ENCODE measurements at places on chromosomes 1 and 21.
A peak's percentile ranks its signal among the peaks of the same experiment; 100 is the strongest.

GRCh38 chr1:119353836-119354235 is 14.7 kb upstream of the HAO2 start:
- no peak for DNase-seq

GRCh38 chr1:206963119-206963712 is 7.0 kb downstream of the FCAMR start:
- no peak for DNase-seq

GRCh38 chr1:230864441-230864840 is 3.9 kb downstream of the C1orf198 start:
- DNase-seq: no peak

DNA sequence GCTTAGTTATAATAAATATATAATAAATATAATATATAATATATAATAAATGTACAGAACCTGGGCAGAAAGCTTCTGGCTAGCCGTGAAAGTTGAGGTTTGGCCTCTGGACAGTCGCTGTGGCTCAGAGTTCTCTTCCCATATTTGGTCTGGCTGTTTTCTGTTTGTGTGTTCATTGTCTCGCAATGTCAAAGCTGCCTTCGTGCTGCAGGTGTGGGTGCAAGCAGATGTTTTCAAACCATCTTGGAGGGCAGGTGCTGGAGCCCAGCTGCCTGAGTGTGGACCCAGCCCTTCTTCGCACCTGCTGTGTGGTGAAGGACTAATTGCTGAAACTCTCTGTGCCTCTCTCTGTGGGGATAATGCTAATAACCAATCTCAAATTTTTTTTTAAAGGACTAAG is 3.6 kb upstream of the CSTB start:
- no peak for DNase-seq

DNA sequence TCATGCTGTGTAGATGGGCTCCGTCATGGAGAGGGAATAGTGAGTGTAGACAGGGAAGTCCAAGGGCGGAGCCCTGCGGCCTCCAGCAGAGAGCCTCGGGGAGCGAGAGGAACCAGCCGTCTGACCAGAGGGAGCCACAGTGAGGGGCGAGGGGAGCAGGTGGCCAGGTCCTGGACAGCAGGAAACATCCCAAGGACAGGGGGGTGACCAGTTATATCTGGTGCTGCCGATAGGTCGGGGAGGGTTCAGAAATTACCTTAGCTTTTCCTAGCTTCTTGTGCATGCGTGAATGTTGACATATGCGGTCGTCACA is 46.5 kb downstream of the TRAPPC10 start:
- DNase-seq: no peak

DNA sequence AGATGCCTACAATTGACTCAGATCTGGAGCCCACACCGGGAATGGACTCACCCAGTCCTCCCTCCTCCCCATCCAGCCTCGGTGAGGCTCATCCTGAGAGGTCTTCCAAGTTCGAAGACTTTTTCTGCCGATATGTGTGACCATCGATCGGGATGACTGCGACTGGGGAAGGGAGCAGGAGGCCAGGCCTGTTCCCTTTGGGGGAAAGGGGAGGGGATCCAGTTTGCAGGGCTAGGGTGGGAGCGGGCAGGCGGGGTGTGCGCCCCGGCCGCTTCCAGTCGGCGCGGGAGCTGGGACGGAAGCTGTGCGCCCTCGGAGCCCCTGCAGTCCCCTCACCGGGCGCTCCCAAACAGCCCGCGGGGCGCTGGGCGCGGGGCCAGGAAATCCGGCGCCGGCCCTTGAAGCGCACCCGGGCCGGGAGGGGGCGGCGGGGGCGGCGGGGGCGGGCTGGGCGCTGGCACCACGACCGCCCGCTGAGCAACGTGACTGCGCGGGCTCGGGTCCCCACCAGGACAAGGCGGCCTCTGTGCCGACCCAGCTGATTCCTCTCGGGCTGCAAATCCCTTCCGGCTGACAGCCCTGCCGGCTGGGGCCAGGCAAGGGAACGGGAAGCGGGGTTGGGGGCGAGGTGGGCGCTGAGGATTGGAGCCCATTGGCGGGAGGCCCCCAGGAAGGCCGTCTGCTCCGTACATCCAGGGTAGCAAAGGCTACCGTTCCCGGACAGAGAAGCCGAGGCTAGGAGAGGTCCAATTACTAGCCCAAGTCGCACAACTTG is 103.9 kb downstream of the EBNA1BP2 start:
- peak; percentile 4 for DNase-seq

DNA sequence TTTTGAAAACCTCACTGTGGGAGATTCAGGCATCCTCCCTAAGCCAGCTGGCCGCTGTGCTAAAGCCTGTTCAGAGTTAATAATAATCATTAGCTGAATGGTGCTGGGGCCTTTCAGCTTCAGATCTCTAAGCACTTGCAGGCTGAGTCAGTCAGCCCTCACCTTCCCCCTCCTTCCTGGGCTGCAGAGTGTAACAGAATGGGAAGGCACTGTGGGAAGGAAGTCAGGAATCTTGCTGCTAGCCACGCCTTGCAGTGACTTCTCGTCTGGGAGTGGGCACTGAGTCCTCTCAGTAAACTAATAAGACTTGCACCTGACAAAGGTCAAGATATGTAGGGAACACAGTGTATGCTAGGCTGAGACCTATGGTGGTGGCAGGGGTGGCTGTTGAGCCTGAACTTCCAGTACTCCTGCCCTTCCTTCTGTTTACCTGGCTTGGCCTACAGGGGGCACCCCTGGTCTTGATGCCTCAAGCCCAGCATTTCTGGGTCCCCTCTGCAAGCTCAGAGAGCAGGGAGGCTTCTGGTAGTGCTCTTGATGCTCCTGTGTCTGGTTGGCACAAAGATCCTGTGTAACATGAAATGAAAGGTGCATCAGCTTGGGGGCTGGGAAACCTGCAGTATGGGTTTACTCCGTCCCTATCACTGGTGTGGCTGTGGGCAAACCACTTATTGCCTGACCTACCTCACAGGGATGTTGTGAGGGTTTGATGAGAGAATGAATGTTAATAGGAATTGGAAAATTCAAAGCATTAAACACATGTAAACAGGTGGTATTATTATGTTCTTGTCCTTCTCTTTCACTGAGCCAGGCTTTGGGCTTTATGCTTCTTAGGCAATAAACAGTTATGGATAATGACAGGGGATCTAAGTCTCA is 6.0 kb downstream of the CYB561D1 start:
- peak; percentile 63 for DNase-seq

GRCh38 chr1:195754874-195755273 is 853.4 kb downstream of the KCNT2 start:
- DNase-seq: no peak

- no peak for DNase-seq
Observed at GRCh38 chr1:168112673-168113305, 23.9 kb downstream of the GPR161 start.

- DNase-seq: no peak
Observed at GRCh38 chr1:201096041-201096461, 16.2 kb downstream of the CACNA1S start.

DNA sequence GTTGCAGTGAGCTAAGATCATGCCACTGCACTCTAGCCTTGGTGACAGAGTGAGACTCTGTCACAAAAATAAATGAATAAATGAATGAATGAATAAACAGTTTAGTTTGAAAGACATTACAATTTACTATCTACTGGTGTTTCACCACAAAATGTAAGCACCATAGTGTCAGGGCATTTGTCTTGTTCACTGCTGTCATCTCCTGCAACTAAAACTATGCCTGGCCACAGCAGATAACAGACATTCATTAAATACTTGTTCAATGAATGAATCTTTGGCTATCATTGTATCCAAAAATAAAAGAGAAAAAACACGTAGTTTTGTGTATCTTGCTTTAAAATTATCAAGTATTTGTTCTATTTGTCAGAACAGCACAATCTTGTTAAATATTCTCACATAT is 32.5 kb downstream of the SASS6 start:
- DNase-seq: no peak

DNA sequence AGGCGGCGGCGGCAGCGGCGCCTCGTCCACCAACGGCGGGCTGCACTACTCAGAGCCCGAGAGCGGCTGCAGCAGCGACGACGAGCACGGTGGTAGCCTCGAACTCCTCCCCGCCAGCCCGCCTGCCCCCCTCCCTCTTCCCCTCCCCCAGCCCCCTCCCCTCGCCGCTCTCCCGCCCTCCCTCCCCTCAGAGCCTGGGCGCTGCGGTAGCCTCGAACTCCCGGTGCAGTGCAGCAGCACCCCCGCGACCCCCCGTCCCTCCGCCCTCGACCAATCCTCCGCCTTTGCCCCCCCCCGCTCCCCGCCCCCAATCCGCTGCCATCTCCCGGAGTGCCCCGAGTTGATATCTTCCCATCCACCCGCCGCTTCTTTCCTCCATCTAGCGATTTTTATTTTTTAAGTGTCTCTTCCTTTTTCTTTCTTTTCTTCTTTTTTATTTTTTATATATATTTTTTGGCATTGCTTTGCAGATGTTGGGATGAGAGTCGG is 516 bp downstream of the RCOR3 start:
- DNase-seq: peak; percentile 66

DNA sequence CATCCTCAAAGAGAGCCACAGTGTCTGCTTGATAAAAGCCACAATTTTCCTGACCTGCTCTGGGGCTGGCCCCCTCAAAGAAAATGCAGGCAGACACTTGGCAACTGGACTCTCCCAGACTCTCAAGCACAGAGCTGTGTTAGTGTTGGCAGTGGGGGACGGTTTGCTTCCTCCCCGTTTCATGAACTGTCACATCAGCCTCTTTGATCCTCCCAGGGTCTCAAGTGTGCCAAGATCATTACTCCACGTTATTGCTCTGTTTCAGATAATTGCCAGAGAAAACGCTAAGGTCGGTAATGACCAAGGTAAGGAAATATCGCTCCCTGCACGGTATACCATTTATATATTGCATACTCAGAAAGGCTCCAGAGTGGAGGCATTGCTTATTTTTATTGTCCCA is 138.8 kb downstream of the NTMT2 start:
- DNase-seq: no peak

- no peak for DNase-seq
Observed at GRCh38 chr1:170370087-170370486, 161.9 kb upstream of the GORAB start.

Data from CD4-positive, alpha-beta T cell treated with Interferon alpha-2 for 1 hour (primary cell).